Astrocyte (in vitro differentiated cells and primary cell): ENCODE measurements at places on chromosomes 12 and 14.

GRCh38 chr12:27824126-27824842 lies 44.2 kb upstream of the MANSC4 start:
- no peak for DNase-seq

DNA sequence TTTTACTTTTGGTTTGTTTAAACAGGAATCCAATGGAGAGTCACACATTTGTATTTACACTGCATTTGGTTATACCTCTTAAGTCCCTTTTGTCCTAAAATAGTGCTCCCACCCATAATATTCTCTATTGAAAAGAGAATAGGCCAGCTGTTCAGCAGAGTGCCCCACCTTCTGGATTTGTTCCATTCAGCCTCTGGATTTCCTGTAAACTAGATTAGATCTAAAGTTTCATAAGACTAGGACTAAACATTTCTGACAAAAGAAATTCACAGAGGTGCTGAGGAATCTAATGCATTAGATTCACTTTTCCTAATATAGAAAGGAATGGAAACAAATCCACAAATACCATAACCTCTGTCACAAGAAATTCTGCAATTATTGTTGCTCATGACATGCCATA lies 38.1 kb downstream of the GCH1 start:
- DNase-seq, result no peak

GRCh38 chr14:81801921-81802320 lies 268.3 kb upstream of the SEL1L start:
- DNase-seq, result no peak

- no peak for DNase-seq
These were observed 64.5 kb downstream of the TMTC3 start for GRCh38 chr12:88206601-88207000.

GRCh38 chr14:59510001-59510400 lies 25.7 kb downstream of the JKAMP start:
- DNase-seq, result peak; percentile 10

DNA sequence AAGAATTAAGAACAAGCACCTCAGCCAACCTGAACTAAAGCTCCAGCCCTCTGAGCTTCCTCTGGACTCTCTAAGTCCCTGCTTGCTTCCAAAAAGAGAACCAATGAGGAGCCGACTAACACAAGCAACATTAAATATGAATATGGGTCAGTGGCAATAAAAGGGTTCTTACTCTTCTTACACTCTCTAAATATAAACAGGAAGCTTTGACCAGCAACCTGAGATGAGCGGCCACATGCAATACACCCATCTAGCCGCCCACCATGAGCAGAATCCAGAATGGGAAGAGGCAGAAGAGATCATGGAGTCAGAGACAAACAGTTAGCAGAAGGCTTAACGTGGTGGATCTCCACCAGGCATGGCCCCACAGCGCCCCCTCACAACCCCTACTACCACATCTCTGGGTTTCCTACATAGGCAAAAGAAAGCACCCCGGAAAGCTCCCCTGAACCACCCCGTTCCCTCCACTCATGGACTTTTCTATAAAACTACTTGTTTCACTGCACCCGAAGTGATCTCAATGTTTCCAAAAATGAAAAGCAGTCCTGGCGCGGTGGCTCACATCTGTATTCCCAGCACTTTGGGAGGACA lies 59.4 kb downstream of the TTC7B start:
- DNase-seq, result no peak

GRCh38 chr12:58728397-58728796 lies 191.9 kb downstream of the LRIG3 start:
- DNase-seq, result peak; percentile 37
